ENCODE measurements at places on chromosomes 2 and 18.

DNA sequence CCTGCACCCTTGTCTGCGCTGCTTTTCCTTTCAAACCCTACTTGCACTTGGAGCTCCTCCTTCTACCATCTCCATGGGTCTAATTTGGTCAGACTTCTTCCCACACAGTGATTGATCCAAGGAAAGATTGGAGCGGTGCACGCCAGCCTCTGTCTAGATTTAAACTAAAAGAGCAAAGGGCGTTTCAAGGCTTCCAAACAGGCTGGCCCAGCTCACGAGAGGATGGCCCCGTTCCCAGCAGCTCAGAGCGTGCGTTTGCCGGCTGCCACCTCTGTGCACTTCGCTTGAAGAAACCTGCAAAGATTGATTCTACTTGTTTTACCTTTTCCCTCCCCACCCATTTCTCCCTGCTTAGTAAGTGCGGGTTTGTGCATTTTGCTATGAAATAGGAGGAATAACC is 78.8 kb upstream of the ALKAL2 start:
- no peak for DNase-seq

DNA sequence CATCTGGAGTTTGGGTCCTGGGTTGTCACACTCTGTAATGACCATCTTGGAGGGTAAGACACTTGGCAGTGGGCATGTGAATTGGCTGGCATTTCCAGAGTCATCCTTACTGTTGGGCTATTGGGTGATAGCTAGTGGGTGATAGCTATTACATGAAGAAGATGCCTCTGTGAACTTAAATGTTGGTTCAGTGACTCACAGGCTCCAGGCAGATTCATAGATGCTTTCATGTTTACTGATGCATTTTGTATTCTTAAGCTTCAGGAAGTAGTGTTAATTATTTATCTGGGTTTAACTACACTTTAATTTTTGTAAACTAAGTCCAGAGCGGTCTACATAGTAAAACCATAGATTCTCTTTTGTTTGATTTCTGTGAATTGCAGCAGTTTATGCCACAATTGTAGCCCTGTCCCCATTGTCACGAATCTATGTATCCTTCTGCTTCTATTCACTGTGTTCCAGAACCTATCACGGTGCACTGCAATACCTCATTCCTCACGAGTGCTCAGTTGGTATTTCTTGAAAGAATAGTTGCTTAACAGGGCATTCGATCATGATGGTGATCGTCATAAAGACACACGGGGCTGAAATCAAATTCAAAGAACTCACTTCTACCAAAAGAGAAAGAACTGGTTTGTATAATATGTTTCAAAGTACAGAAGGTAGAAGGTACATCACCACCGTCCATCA is 79.7 kb downstream of the GBX2 start:
- no peak for DNase-seq

- DNase-seq: no peak
These were observed 90.2 kb downstream of the BCL11A start for GRCh38 chr2:60463249-60463648.

- DNase-seq: no peak
These were observed 2.4 kb downstream of the CYP26B1 start for GRCh38 chr2:72145289-72145657.

DNA sequence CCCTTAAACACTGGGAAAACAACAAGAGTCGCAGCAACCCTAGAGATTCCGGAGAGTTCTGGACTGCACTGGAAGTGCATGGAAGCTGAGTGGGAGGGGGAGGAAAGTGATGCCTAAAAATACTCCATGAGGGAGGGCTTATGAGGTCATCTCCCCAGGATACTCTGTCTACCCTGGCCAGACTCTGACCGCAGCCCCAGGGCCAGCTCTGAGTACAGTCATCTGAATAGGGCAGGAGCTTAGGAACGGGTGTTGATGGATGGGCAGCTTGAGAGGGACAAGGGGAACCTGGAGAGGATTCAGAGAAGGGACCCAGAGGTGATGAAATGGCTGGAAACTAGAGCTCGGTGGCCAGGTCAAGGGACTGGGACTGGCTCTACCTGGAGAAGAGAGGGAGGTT is 79.3 kb upstream of the IGFBP5 start:
- no peak for DNase-seq

- peak; percentile 24 for DNase-seq
These were observed 6.3 kb upstream of the NRP2 start for GRCh38 chr2:205675861-205676516.

- DNase-seq: no peak
These were observed 34.5 kb downstream of the INSIG2 start for GRCh38 chr2:118122594-118123281.

- no peak for DNase-seq
These were observed 15.0 kb upstream of the CTAGE1 start for GRCh38 chr18:22432657-22433137.

DNA sequence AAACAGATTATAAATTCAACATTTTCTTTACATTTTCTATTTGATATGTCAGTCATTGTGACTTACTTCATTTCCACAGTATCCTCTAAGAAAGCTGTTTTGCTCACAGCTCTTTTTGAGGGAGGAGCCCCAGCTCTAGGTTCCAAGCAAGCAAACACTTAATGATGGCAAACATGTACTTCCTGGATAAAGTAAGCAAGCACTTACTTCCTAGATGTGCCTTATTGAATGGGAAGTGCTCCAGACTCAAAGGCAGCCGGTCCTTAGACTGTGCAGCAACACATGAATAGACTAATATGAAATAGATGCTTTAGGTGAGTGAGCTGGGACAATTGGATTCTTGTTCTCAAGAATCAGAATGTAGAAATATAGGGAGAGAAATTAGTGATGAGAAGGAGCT is 2149.8 kb upstream of the PIK3C3 start:
- no peak for DNase-seq

GRCh38 chr18:13539050-13539449 is 187.3 kb downstream of the FAM210A start:
- DNase-seq: peak; percentile 18

GRCh38 chr18:63363951-63364350 is 3.1 kb downstream of the KDSR start:
- DNase-seq: peak; percentile 20

GRCh38 chr18:73318739-73319479 is 451.1 kb upstream of the NETO1 start:
- no peak for DNase-seq

DNA sequence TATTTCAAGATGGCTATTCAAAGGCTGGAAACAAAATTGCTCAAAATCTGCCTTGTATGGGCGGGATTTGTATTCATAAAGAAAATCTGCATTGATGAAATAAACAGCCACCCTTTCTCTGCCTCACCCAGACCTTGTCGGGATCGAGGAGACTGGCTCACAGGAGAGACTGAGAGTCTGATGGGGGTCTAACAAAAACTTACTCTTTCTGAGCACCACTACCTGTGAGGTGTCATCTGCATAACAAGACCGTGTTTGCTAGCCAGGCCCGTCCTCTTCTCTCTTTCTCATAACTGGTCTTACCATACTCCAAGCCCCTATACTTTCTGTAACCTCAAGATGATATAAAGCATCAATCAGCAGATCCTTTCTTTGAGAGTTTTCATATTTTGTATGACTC is 115.6 kb downstream of the INO80D start:
- no peak for DNase-seq

- DNase-seq: no peak
These were observed 15.7 kb downstream of the SPC25 start for GRCh38 chr2:168874368-168875054.

GRCh38 chr2:214410918-214411554 is at the start of gene VWC2L:
TSS of gene VWC2L (plus strand) at chr2:214411054. CDS start at chr2:214414194, 3,140 bp downstream.
- no peak for DNase-seq

DNA sequence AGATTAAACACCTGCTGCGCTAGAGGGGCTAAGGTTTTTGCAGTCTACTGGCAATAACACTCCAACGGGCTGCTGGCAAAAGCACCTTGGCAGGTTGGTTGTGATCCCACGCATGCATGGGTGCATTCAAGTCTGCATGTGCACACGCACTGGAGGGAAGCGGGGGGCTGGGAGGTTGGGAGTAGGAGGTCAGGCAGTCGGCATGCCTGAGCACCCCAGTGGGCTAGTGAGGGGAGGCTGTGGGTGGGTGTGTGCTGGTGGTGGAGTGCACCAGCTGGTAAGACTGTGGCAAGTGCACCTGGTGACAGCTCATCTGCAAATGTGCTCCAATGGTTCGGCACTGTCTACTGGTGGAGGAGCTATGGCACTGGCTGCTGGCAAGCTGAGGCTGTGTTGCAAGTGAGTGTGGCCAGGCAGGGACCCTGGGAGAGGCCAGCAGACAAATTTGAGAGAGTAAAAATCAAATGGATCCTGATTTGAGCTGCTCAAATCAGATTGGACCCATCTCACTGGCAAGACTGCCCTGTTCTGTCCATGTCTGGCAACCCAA is 460.6 kb upstream of the DSEL start:
- DNase-seq: no peak

- no peak for DNase-seq
These were observed 41.0 kb upstream of the GPR17 start for GRCh38 chr2:127604986-127605385.

DNA sequence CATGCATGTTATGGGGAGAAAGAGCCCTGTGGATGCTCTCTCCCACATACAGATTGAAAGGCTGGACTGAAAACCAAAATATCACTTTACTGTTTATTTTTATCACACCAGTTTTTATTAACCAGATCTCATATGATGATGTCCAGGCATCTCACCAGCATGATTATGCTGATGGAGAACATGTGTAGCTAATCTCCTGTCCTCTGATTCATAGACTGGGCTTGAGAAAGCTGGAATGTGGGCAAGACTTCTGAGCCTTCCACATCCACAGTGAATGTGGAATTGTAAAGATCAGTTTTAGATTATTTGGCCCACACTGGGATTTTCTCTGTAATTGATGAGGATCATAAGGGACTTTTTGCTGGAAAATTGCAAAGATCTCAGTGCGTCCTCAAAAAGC is 137.9 kb downstream of the ICOS start:
- DNase-seq: no peak

GRCh38 chr2:16244153-16244965 is 304.0 kb downstream of the MYCN start:
- DNase-seq: no peak

DNA sequence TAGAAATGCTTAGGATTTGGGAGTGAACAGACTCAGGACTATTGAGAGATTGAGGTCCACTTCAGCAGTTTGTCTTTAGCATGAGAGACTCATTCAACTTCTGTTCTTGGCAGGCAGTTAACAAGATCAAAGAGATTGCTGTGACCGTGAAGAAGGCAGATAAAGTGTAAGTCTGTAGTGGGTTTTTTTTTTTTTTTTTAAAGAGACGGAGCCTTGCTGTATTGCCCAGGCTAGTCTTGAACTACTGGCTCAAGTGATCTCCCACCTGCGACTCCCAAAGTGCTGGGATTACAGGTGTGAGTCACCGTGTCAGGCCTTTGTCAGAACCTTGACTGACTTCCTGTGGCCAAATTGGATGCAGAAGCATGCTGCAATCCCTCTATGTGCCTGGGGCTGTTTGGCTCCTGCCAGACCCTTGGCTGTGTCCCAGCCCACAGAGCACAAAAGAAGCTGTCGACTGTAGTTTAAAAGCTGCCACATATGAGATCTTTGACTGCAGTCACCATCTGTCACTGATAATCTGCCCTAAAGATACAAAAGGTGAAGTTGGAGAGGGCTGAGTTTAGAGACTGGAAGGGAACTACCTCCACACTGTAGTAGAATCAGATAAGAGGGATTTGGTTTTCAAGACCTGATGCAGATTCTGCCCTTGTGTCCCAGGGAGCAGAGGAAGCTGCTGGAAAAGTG is 9.9 kb downstream of the CCT7 start:
- DNase-seq: no peak

- peak; percentile 79 for DNase-seq
These were observed 158.2 kb downstream of the MGAT5 start for GRCh38 chr2:134411828-134412638.

DNA sequence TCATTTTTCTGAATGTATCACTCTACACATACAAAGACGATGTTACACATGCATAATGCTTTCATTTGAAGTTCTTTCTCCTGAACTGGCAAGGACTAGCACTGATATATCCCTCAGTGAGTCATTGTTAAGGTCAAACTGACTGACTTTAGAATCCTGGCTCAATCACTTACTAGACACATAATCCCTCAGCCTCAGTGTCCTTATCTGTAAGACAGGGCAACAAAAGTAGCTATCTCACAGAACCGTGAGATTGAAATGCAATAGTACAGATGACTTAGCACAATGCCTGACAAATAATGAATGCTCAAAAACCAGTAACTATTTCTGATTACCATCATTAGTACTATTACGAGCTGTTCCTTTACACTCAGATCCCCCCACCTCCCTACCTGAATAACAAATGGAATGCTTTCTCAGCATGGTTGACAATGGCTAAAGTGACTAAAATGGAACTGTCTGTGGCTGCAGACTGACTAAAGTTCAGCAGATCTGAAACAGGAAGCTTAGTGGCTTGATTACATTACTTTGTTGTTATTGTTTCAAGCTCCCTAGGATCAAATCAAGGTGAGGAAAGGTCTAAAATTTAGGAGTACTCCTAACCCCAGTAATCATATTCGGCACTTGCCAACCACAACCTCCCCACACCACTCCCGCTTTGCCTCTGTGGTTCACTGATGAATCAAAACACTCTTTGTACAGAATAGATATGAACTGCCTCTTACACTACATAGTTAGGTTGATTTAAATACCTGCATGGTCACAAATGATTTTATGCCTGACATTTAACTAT is 35.8 kb upstream of the CACNB4 start:
- no peak for DNase-seq

DNA sequence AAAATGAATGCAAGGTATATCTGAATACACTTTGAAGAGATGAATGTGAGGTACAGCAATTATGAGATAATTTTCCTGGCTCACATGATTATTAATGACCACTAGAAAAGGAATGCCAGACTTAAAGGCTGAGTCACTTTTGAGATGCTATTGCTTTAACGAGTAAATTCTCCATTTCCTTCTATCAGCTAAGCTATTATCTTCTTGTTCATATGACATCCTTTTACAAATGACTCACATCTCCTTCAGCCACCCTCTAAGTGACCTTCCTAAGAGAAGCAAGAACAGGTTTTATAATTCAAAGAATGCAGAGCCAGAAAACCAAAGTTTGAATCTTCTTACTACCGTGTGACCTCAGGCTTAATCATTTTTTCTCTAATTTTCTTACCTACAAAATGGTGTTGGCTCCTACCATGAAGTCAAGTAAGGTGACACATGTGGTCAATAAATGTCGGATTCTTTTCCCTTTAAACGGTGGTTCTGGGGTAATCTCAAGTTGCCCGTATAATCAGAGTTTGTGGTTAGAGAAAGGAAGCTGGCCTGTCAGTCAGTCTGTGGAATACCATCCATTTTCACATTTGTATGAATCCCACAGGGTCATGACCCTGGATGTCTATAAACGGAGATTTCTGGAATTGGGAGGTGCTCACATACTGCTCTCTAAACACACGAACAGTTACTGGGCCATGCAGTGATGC is 184.0 kb upstream of the PID1 start:
- no peak for DNase-seq

GRCh38 chr2:213246497-213247281 is 37.6 kb upstream of the SPAG16 start:
- DNase-seq: peak; percentile 57

GRCh38 chr2:29013057-29013780 is 32.1 kb downstream of the TOGARAM2 start:
- DNase-seq: no peak

DNA sequence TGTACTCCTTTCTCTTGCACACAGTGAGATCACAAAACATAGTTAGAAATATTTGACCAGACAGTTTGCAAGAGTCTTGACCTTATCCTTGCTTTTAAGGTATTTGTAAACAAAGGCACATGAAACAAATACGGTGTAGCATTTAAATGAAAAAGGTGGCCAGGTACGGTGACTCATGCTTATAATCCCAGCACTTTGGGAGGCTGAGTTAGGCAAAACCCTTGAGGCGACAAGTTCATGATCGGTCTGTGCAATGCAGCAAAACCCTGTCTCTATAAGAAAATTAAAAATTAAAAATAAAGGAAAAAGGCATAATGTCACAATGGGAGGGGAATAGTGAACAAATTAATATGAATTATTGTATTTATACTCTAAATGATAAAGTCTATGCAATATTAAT is 109.5 kb upstream of the PIK3C3 start:
- no peak for DNase-seq

Data from CD4-positive, alpha-beta T cell treated with Interleukin-1 beta for 1 hour (primary cell).